ENCODE measurements at places on chromosomes 11 and 22.

DNA sequence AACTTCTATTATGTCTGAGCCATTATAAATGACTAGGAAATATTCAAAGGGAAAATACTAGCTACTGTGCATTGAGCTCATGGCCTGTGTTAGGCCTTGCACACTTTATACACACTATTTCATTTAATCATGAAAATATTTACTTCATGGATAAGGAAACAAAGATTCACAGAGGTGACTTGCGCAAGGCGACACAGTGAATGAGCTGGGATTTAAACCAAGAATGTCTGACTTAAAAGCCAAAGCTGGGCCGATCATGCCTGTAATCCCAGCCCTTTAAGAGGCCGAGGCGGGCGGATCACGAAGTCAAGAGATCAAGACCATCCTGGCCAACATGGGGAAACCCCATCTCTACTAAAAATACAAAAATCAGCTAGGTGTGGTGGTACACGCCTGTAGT lies 231.5 kb downstream of the MIAT start:
- no peak for DNase-seq

DNA sequence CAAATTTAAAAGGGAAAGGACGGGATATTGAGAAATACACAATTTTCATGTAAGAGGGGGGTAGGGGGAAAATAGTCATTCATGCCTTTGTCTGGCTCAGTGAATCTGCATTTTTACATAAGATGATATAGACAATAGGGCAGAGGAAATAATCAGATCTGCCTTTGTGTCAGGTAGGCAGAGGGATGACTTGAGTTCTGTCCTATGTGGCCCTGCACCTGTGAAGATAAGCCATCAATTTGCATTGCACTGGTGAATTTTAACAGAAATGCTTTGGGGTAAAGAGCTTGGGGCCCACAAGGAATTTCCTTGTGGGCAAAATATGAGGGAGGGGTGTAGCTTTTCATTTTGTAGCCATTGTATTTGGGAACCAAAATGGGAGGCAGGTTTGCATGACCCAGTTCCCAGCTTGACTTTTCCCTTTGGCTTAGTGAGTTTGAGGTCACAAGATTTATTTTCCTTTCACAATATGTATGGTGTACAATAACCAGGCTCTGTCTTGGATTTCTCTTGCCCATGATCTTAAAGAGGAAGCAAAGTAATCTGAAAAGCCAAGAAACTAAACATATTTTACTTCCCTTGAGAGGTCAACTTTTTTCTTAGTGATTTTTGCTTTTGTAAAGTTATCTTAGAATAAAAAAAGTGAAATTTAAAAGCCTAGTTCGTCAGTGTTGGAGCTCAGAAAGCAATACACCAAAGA lies 77.7 kb upstream of the SORL1 start:
- DNase-seq = no peak

- no peak for DNase-seq
These were observed 156.9 kb upstream of the SNX19 start for GRCh38 chr11:131073167-131073566.

DNA sequence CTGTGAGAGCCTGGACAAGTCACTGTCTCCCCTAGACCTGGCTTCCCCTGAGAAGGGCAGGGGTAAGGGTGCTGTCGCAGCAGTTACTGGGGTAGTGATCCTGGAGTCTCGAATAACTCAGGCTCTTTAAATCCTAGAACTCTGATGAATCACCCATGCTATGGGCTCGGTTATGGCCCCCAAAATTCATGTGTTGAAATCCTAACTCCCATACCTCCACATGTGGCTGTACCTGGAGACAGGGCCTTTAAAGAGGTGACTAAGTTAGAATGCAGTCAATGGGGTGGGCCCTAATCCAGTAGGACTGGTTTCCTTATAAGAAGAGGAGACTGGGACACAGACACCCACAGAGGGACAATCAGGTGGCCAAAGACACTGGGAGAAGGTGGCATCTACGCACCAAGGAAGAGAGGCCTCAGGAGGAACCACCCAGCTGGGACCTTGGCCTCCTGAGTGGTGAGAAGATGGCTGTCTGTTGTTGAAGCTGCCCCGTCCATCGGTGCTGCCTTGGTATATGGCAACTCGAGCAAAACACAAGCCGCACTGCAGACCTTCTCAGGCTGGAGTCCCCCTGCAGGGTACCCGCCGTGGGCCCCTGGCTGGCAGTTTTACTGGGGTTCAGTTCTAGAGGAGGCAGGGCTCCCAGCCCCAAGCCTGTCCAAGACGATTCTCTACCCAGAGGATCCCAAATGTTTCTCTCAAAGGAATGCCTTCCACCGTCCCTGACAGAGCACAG lies 48.8 kb upstream of the SHISAL1 start:
- no peak for DNase-seq

DNA sequence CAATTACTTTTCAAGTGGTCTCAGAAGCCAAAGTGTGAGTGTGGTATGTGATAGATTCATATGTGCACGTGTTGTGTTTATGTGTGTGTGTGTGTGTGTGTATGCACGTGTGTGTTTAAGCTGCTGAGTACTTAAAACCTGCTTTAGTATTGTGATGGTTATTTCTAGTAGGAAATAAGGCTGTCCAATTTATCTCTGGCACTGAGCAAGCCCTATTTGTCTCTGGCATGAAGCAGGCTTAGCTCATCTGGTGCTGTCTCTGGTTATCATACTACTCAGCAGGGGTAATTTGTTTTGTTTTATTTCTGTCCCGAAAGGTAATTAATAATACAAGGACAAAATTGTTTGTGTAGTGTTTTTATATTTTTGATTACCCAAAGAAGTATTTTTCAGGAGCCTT lies 333.7 kb downstream of the FAT3 start:
- DNase-seq = no peak

DNA sequence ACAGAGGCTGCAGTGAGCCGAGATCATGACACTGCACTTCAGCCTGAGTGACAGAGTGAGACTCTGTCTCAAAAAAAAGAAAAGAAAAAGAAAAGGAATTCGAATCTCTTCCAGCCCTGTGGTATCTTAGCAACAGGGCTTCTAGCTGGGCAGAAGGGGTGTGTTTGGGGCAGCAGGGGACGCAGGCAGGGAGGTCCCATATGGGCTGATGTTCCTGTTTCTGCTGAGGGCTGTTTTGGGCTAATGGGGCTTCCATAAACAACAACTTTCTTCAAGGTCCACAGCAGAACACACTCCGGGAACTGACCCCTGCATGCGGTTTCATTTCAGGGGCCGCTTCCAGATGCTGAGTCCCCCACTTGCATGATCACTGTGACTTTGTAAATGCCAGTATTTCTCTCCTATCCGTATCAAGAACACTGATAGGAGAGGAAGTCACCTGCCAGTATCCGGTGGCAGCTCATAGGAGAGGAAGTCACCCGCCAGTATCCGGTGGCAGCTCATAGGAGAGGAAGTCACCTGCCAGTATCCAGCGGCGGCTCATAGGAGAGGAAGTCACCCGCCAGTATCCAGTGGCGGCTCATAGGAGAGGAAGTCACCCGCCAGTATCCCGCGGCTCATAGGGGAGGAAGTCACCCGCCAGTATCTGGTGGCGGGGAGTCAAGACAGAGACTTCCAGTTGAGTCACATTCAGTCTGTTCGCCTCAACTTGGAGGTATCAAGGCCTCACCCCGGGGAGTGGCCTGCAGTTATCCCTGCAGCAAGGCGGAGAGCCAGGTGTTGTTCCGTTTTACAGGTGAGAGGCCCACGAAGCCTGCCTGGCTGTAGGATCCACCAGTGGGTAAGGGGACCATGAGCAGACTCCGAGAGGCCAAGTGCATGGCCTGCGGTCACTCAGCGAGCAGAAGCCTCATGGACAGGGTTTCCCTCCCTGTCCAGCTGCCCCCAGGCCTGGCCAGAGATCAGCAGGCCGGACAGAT lies 8.3 kb upstream of the FGF19 start:
- DNase-seq = no peak

DNA sequence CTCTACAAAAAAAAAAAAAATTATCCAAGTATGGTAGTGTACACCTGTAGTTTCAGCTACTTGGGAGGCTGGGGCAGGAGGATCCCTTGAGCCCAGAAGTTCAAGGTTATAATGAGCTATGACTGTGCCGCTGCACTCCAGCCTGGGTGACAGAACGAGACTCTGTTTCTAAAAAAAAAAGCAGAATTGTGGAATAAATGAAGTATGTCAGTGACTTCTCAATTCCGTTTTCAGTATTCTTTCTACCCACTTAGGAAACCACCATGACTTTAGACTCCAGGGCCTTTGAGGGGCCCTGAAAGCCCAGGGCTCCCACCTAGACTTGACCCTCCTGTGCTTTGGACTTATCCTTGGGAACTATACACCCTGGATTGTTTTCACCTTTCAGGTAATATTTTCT lies 6.5 kb upstream of the NUP160 start:
- DNase-seq = no peak

DNA sequence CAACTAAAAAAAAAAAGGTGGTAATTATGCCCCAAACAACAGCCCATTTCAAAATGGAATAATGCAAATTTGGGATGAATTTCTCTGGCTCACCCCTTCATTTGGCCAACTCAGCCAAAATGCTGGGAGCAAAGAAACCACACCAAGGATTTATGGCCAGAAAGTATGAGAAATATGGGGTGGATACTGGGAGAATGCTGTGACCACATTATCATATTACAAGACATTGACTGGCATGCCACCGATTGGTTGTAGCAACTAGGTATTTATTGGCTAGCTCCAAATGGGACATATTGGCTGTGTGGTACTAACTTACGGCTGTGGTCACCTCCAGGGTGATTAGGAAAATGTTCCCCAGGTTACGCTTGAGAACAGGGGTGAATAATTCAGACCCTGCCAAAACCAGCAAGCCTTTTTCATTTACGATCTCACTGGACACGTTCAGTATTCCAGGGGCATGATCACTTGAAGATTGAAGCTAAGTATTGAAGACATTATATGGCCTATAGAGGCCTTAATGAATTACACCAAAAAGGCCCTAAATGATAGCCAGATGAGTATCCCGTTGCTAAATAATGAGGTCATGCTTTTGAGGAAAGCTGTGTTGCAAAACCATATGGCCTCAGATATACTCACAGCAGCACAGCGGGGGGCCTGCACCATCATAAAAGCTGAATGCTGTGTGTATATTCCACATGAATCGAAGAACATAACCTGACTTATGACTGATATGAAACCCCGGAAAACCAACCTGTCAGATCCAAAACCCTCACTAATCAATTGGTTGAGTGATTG lies 3.8 kb upstream of the FDX1 start:
- no peak for DNase-seq

DNA sequence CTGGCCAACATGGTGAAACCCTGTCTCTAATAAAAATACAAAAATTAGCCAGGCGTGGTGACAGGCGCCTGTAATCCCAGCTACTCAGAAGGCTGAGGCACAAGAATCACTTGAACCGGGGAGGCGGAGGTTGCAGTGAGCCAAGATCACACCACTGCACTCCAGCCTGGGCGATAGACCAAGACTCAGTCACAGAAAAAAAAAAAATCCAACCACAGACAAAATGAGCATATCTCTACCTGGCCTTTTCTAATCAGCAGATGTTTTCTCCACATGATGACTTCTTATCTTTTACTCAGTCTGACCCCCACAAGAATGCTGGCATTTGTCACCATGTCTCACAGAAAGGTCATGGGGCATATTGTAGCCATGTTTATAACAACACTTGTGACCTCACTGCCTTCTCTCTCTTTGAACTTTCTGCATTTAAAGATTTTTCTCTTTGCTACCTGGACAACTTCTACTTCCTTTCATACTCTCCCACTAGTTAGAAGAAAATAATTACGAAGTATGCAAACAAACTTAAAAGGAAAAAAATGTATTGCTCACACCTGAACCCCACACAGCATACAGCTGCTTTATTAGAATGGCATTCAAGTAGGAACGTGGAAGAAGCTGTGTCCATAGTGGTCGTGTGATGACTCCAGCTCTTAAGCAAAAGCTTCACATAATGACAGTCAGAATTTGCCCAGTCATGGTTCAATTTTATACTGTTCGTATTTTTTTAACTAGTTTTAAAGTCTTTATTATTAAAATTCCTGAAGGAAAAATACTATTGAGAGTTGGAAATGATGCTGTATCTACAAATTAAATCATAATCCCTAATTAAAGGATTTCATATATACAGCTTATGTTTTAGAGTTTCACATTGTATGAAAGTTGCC lies 65.4 kb downstream of the ZC3H12C start:
- DNase-seq = no peak

DNA sequence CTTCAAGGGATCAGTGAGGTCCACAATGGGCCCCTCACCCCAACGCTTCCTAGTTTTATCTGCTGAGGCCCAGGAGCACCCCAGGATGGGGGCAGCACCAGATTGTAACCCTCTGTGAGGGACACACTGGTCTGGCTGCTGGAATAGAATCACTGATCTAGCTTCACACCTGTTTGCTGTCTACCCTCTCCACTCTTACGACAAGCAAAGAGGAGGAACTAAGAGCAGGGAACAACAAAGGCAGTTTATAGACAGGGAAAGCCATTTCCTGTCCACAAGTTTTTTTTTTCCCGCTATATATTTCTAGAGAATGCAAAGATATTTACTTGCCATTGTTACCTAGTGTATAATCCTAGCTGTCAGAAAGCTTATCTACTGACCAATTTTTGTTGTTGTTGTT lies 61.0 kb upstream of the CRTAM start:
- DNase-seq = no peak

- DNase-seq = no peak
These were observed 106.8 kb downstream of the MICAL3 start for GRCh38 chr22:17917490-17917983.

- no peak for DNase-seq
These were observed 46.7 kb upstream of the CCDC34 start for GRCh38 chr11:27409742-27410141.

- DNase-seq = no peak
These were observed 1.6 kb downstream of the LGR4 start for GRCh38 chr11:27470826-27471588.

GRCh38 chr11:73163638-73164174 lies 21.6 kb upstream of the FCHSD2 start:
- DNase-seq = no peak

- DNase-seq = no peak
These were observed 4.4 kb downstream of the EFEMP2 start for GRCh38 chr11:65868076-65868667.

DNA sequence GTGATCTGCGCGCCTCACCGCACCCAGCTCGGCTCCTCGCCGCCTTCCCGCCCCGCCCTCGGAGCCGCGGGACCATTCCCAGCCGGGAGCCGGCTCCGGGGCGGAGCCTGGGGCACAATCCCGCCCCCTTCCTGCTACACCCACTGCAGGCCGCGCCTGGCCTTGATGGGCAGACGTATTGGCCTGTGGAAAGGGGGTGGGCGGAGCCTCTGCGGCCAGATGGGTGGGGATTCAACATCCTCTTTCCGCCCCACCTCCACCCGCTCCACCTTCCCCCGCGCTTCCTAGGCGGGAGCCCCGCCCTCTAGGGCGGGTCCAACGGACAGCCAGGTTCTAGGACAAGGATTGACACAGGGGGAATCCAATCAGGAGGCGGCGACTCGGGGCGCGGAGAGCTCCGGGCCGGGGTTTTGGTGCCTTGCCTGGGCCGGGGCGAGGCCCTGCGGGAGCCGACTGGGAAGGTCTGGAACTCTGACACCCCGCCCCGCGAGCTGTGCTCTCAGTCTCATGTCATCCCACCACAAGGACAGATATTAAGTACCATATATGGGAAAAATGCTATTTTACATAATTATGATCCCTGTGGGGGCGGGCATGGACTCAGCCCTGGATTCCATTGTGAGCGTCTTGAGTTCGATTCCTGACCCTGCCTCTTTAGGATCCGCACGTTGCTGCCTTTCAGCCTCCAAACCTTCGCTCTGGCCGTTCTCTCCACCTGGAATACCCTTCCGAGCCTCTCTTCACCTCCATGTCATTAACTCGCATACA lies at the start of gene MYH9:
Gene MYH9, minus strand, starts transcription at position 9 of the 768 bp plus-strand sequence. CDS start 38,731 bp downstream, outside the sequence.
- DNase-seq = peak; percentile 98

All from GOT3 (cell line).